ENCODE measurements at places on chromosomes 13 and 19. TPM values are rescaled to one million over a fixed set of nuclear protein-coding genes. Genes with fewer than 3 reads are reported as not detected.
A peak's percentile ranks its signal among the peaks of the same experiment; 100 is the strongest.

GPR183 gene
- total RNA-seq, result 0.14 TPM

LMO7 gene
- total RNA-seq, result 15.6 TPM

GRCh38 chr19:13033819-13034611 lies 38.7 kb downstream of the NFIX start:
- DNase-seq, result peak; percentile 85

DNA sequence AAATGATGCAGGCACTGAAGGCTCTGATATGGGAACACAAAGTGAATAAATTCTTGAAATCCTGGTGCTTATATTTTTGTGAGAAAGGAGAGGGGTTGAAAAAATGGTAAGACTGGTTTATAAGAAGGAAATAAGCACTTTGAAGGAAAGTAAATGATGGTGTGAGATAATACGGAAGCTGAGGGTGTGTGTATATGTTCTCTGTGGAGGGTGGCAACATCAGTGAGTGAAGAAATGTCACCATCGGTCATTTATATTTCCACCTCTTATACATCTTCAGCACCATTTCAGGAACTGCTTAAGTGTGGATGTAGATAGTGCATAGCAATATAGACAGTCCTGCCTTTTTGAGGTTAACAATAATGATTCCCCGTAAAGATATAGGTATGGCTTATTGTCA lies 17.5 kb downstream of the ZNF136 start:
- no peak for DNase-seq

DNA sequence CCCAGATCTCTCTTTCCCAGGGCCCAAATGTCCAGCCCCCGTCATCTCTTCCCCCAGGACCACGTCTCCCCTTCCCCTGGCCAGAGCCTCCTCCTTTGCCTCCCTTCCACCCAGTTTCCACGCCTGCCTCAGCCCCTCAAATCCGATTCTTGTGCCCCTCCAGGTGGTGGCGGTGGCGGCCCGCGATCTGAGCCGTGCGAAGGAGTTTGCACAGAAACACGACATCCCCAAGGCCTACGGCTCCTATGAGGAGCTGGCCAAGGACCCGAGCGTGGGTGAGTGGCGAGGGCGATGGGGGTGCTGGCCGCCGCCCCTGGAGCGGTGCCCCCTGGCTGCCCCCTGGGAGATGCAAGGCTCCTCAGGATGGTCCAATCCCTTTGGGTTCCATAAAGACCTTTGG lies 1.3 kb downstream of the DHDH start:
- DNase-seq, result peak; percentile 62

GRCh38 chr19:7215176-7215575 lies 79.0 kb downstream of the INSR start:
- no peak for DNase-seq

Measured in WTC11 (cell line).